Fibroblast of skin of abdomen (primary cell): ENCODE measurements at places on chromosomes 6 and 20.

DNA sequence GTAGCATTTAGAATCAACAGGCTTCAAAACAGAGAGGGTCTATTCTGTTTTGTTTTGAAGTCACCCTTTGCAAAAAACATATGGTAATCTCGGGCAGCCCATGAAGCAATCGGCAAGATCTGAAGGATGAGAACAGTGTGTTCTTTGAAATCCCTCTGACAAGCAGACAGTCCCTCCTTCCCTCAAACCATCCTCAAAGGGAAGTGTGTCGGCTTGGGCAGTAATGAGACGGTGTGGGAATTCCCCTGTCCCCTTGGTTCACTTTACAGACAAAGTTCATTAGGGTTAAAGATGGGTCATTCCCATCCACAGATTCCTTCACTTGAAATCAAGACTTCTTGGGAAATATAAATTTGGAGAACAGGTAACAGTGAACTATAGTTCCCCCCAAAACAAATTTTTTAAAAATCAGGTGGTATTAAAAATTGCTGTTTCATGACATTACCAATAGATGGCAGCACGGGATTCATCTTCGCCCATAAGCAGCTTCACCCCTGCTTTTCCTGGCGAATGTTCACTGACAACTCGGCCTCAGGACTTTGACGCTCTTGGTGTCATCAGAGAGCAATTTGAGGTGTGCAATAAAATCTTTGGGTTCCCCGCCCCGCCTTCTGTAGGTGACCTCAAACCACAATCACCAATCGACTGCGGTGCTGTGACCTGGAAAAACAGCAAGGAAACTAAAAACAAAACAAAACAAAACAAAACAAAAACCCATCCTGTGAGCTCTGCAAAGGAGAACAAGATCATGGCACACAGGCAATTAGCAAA is 159.3 kb upstream of the TNFAIP3 start:
- DNase-seq, result peak; percentile 80

GRCh38 chr6:154343473-154344308 is 12.9 kb downstream of the IPCEF1 start:
- DNase-seq, result peak; percentile 49

DNA sequence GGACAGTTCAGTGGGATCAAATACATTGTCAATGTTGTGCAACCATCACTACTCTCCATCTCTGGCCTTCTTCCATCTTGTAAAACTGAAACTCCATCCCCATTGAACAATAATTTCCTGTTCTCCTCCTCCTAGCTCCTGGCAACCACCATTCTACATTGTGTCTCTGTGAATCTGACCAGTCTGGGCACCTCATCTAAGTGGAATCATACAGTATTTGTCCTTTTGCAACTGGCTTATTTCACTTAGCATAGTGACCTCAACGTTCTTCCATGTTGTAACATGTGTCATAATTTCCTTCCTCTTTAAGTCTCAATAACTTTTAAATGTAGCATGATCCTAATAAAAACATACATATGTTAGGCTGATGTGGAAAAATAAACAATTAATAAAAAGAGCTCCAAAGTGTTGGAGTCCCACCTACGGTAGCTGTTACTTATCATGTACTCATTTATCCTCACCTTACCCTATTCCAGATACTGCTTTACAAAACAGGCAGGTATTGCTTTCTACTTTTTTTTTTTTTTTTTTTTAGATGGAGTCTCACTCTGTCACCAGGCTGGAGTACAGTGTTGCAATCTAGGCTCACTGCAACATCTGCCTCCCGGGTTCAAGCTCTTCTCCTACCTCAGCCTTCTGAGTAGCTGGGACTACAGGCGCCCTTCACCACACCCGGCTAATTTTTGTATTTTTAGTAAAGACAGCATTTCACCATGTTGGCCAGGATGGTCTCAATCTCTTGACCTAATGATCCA is 91.9 kb downstream of the TNFAIP3 start:
- no peak for DNase-seq

GRCh38 chr6:162670345-162670744 is 57.2 kb downstream of the PRKN start:
- DNase-seq, result no peak

- no peak for DNase-seq
These were observed 31.2 kb downstream of the SLC9A8 start for GRCh38 chr20:49843770-49844380.

DNA sequence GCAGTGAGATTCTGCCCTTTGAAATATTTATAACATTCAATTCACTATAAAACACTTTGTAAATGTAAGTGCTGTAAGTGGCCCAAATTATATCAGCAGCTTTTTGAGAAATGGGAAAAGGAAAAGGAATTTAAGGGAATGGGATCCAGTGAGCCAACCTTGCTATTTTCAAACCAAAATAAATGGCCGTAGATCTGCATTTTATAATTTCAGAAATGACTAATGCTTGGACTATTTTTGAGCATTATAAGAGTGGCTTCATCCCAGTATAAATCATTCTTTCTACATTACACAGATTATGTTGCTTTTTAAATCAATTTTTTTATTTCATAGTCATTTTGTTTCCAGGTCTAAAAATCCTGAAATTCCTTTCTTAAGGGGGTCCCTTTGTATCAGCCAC is 49.2 kb downstream of the ANKRD6 start:
- peak; percentile 53 for DNase-seq

DNA sequence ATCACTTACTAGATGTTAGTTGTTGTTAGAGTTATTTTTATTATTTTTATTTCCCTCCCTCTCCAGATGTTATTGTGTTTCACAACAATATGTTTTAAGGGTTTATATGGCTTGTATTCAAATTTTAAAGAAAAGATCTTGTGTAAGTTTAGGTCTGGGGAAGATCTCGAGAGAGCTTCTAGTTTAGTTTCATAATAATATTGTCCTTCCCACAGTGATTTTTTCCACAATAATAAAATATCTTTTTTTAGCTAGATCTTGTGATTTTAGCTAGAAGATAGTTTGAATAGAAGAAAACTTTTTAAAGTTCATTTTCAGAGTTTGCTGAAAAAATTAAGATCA is 55.0 kb downstream of the ADGRG6 start:
- no peak for DNase-seq

DNA sequence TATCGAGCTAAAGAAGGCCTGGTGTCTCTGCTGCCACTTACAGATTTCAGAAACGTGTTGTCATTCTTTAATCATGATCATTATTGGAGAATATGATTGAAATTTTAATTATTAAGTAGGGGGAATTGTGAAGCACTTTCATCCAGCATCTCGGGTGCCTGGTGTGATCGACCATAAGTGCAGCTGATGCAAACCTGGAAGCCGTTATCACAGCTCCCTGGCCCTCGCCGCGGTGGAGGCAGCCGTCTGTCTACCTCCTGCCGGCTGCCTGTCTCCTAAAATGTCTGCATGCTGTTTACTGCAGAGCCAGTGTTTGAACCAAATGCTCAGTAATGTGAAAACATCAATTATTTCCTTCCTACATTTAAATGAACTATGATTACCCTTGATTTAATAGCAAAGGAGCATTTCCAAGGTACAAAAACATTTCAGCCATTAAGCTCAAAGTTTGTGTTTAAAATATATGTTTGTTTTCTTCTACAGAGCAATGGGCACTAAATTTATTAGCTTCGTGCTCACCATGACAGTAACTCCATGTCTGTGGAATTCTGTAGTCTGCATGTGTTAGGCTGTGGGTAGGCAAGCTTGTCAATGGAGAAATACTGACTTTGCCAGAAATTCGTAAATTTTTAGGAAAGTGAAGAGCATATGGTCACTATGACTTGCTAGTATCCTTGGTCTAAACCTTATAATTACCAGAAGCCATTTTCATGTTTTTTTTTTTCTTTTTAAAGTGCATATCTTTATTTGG is 184.5 kb upstream of the AGPAT4 start:
- peak; percentile 26 for DNase-seq

GRCh38 chr6:89952686-89953085 is 58.4 kb downstream of the GJA10 start:
- DNase-seq, result peak; percentile 91

DNA sequence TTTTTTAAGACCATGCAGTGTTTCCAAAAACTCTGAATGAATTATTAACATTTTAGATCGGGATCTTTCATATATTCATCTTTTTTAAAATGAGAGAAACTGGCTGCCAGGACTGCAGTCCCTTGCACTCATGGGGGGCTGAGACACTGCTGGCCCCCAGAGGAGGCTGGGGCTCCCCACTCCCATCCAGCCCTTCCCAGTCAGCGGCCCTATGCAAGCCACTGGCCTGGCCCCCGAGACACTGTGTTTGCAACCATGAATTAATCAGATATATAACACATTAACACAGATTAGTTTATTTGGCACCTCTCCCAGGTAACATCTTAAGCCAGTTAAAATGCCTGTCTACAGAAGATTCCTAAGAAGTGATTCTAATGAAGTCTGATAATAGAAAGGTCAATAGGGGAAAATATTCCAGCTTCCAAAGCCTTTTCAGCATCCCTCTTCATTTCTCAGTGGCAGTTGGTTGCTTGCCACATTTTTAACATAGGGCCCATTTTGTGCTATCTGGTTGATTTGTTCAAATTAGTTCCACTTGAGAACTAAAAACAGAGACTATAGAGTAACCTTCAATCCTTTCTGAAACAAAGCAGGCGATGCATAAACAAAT is 184.4 kb upstream of the FBXL4 start:
- DNase-seq, result peak; percentile 4

DNA sequence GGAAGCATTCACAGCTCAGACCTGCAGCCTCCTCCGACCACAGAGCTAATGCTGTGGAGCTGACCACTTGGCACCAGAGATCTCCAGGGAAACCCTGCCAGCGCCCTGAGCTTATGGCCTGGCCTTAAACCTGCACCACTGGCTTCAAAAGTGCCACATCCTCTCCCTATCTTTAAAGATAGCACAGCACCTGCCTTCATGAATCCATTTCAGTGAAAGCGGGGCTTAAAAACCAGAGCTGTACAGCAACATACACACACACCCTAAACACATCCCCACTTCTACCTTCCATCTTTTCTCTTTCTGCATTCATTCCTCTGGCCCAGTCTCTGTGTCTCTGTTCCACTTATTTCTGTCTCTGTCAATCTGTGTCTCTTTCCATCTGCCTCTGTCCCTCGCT is 59.8 kb upstream of the CCDC167 start:
- DNase-seq, result no peak

GRCh38 chr6:123610779-123611178 is 26.0 kb downstream of the TRDN start:
- no peak for DNase-seq

GRCh38 chr20:38599410-38599882 is 2.2 kb upstream of the ARHGAP40 start:
- DNase-seq, result no peak

DNA sequence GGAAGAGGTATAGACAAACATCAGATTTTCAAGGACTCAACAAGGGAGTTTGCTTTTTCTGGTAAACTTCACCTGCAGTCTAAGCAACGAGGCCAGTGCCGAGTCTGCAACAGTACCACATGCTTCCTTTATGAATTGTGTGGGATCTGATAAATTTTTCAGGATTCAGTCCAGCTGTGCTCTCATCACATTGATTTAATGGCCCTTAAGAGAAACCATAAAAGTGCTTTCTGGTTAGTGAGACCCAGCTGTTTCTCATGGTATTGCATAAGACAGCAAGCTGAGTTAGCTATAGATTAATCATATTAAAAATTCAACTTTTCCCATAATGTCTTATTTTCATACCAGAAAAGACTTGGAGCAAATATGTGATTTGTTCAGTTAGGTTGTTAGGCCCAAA is 291.4 kb downstream of the CENPW start:
- DNase-seq, result peak; percentile 89

DNA sequence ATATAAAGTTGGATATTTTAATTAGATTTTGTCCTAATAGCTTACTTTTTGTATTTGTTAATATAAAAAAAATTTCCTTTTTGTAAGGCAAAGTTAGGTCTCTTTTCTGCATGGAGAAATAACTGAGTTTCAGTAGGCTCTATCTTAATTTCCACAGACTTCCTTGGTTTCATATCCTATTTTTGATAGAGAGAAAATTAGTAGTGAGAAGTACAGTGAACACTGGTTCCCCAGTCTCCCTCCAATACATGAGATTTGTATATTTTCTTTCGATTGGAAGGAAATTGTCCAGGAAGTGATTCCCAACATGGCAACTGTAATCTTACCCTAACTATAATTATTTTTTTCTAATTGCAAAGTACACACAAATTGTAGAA is 26.4 kb downstream of the TRIM27 start:
- DNase-seq, result no peak

DNA sequence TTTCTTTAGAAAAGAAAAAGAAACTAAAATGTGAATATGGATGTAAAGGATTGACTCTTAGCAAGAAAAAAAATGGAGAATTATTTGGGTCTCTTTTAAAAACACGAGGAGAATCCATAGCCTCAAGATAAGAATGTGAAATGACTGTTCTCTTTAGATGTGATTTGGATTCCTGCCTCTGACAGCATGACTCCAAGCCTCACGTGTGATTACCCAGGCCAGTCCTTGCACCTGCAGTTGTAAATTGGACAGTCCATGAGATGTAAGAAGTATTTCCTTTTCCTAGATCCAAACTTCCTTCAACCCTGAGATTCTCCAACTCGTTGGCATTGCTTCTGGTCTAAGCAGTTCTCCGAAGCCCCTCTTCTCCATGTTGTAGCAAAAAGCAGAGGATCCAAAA is 31.9 kb downstream of the SLC2A12 start:
- DNase-seq, result no peak

DNA sequence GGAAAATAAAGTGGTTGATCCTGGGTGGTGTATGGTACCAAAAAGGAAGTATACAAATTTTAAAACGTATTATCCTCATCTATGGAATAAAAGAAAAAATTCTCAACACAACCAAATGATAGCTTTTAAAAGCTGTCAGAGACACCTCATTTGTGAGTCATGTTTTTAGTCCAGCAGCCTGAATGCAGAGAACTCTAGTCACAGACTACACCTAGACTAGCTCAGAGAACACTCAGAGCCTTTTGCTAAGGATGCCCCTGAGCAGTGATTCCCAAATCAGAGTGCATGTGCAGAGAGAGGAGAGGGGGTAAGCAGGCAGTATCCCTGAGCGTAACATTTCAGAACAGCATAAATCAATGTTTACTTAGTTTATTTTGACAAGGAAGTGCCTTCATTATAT is 809.3 kb downstream of the HACE1 start:
- no peak for DNase-seq

DNA sequence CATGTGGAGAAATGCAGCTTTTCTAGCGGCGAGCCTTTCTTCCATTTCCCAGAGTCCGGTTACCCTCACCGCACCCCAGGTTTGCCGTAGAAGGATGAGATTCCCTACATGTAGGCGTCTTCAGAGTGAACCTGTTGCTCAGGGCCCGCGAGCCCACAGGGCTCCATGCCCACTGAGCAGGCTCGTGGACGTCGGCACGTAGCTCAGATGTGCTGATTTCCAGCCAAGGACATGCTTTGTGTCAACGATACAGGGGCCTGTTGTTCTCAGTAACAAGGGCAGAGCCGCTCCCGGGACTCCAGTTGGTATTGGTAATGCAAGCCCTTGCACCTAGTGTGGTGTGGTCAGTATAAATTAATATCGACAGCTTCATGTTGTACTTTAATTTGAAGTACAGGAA is 159.6 kb downstream of the MTHFD1L start:
- DNase-seq, result no peak
